Testis (tissue), 5 donors: ENCODE measurements at places on chromosomes 6 and 20. TPM values are rescaled to one million over a fixed set of nuclear protein-coding genes. Genes with fewer than 3 reads are reported as not detected.

DNA sequence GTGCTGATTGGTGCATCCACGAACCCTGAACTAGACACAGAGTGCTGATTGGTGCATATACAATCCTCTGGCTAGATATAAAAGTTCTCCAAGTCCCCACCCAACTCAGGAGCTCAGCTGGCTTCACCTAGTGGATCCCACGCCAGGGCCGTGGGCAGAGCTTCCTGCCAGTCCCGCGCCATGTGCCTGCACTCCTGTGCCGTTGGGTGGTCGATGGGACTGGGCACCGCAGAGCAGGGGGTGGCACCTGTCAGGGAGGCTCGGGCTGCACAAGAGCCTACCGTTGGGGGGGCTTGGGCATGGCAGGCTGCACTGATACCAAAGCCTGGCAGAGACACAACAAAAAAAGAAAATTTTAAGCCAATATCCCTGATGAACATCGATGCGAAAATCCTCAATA lies 185.4 kb upstream of the ASCC3 start:
- no peak for DNase-seq

DNA sequence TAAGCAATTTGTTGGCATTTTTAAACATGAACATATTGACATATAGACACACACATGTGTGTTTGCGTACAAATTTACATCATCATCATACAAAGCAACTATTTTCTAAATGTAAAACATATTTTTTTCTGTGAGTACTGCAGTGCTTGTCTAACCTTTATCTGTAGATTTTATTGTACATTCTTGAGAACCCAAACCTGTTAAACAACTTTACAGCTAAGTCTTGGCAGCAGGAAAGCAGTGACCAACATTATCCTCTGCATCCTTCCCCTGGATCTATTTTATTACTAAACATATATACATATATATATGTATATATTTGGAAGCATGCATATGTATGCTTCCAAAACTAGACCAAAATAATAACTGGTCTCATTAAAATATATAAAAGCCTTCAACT lies 10.4 kb upstream of the PLCB1 start:
- DNase-seq = no peak

DNA sequence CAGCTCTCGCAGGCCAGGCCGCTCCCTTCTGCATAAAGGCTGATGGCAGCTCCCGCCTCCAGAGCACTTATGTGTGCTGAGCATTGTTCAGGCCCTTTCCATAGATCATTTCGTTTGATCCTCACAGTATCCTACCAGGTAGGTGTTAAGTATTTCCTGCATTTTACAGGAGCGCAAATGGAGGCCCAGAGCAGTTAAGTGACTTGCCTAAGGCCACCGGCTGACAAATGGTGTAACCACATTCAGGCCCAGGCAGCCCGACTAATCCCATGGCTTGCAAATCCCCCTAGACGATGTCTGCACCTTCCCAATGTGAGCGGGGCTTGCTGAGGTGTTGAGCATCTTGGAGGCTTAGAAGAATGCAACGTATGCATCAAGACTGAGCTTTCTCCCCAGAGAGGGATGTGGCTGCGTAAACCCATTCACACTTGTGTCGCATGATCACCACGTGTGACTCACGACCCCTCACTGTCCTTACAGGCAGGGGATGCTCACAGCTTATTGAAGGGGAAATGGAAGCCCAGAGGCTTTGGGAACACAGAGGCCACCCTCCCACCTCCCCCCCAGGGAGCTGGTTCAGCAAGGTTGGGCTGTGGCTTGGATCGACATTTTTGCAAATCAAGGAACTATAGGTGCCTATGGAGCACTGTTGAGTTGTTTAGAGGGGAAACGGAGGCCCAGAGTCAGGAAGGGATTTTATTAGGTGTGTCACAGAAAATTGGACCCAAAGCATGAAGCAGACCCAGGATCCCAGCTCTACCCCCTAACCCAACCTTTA lies 7.0 kb downstream of the BPIFB2 start:
- DNase-seq = no peak

- DNase-seq = no peak
Measured at GRCh38 chr6:119728220-119728750, 378.7 kb upstream of the MAN1A1 start.

GRCh38 chr6:165967810-165968407 lies 199.7 kb downstream of the TBXT start:
- no peak for DNase-seq

GRCh38 chr6:119493980-119494379 lies 144.4 kb upstream of the MAN1A1 start:
- DNase-seq = no peak

GRCh38 chr20:63567386-63568169 lies 6.5 kb downstream of the HELZ2 start:
- no peak for DNase-seq

DNA sequence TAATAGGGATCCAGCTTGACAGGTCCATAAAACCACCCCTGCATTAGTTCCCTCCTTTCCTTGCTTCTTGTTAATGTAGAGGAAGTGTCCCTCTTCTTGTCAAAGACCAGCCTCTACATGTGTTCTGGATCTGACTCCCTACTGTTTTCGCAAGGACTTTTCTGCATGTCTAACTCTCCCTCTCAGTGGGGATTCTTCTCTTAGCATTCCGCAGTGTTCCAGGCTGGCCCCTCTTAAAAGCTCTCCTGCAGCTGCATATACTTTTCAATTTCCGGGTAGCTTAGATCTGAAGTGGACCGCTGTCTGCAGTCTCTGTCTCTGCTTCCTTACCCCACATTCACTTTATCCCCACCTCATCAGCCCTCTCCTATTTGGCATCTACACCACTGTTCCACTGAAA lies 96.1 kb upstream of the MAN1A1 start:
- DNase-seq = no peak

DNA sequence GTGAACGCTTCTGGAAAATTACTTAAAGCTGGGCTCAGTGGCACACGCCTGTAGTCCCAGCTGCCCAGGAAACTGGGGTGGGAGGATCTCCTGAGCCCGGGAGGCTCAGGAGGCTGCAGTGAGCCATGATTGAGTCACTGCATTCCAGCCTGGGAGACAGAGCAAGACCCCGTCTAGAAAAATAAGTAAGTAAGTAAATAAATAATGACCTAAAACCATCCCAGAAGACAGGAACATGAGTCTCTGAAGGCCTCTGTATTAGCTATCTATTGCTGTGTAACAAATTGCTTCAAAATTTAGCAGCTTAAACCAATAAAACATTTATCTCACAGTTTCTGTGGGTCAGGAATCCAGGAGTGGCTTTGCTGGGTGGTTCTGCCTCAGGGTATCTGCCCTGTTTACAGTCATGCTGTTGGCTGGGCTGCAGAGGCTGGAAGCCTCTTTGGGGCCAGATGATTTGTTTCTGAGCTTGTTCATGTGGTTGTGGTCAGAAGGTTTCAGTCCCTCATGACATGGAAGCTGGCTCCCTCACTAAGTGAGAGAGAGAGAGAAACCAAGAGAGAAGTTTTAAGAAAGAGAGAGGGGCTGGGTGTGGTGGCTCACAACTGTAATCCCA lies 48.4 kb upstream of the NCOA3 start:
- no peak for DNase-seq

DNA sequence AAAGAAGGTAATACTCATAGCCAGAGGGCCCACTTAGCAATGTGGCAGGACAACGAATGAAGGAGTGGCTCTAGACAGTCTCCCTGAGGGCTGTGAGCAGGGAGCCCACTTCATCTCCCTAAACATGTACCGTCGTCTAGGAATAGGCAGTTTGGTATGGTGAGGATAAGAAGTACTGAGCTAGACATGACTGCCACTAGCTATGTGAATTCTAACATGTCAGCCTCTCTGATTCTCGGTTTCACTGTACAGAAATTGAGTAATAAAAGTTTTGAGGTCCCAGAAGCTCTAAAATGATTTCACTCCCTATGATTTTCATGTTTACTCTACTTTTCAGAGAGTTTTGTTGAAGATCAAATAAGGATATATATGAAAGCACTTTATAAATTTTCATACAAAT lies 107.1 kb downstream of the AHI1 start:
- no peak for DNase-seq

DNA sequence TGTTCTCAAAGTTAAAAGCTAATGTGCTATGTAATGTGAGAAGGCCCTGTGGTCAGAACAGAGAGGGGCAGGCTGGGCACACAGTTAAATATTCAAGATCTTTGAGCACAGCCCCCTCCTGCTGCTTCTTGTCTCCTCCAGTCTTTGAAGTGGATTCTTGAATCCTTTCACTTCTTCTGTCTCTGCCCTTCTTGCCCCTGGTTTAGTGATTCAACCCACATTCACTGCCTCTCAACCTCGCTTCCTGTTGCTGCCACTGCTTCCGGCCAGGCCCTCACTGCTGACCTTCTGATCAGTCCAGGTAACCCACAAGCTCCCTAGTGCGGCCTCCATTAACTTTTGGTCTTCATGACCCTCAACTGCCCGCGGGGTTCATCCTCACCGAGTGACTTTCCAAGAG lies 417.3 kb upstream of the NOX3 start:
- DNase-seq = no peak

DNA sequence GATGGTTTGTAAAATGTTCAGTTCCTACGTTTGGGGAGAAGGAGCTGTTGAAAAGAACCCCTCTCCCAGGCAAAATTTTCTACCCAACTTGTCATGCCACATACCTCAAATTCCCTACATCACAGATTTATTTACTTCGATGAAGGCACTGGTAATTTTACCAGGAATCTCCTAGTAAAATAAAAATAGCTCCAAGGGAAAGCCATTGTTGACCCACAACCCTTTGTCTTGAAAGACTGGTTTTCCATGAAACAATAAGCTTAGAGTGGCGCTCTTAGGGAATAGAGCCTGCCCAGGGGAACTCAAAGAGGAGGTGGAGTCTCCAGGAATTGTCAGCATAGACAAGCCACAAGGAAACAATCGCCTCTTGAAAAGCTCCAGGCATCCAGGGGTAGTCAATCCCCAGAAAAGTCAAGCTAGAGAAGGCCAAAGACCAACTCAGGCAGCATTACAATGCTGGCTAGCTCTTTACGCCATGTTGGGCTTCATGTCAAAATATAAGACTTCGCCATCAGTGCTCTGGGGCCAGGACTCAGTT lies 99.2 kb upstream of the RREB1 start:
- no peak for DNase-seq

- DNase-seq = no peak
Measured at GRCh38 chr20:34850969-34851368, 21.7 kb downstream of the GGT7 start.

DNA sequence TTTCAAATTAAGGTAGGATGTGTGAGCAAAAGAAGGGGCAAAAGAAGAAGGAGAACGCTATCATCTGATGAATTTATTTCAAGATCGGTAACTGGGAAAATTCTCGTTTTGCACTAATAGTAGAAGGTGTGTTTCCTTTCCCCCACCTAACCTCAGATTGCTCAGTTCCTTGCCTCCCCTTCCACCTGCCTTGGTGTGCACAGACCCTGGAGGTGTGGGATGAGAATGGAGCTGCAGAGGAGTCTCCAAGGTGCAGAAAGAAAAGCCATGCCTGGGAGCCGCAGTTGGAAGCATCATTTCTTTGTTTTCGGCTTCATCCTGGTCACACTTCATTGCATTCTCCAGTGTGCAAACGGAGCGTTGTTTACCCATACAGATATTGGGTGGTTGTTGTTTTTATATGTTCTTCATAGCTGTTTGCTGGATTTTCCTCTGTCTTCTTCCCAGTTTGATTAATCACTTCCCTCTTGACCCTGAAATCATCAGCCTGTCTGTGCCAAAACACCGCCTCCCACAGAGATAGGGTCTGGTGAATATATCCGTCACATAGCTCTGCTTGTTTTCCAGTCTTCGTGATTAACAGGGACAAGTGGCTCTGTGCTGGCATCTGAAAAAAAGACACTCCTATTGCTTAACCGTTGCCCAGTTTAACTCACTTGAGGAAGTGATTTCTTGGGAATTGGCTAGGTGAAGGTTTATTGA lies 40.2 kb upstream of the NEDD9 start:
- DNase-seq = peak; percentile 45

GRCh38 chr20:52683761-52684160 lies 288.4 kb upstream of the TSHZ2 start:
- no peak for DNase-seq

GRCh38 chr20:1894471-1894950 lies 696 bp upstream of the SIRPA start:
- peak; percentile 56 for DNase-seq

DNA sequence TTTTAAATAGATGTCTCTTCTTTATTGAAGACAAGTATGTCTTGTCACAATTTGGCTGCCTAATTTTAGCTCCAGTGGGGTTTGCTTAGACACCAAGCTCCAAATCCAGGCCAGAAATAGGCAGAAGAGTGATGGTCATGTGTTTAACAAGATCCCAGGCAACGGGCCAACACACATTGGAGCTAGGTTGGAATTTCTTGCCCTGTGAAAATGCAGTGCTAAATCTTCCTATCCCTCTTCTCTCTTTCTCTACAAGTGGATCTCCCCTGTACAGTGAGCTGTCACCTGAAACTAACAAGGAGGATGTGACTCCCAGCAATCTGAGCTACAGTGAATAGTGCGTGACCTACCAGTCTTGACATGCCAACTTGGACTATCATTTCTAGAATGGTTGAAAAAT lies 65.3 kb upstream of the VGLL2 start:
- DNase-seq = no peak

GRCh38 chr6:52507557-52508260 lies 69.2 kb downstream of the TRAM2 start:
- DNase-seq = no peak

DNA sequence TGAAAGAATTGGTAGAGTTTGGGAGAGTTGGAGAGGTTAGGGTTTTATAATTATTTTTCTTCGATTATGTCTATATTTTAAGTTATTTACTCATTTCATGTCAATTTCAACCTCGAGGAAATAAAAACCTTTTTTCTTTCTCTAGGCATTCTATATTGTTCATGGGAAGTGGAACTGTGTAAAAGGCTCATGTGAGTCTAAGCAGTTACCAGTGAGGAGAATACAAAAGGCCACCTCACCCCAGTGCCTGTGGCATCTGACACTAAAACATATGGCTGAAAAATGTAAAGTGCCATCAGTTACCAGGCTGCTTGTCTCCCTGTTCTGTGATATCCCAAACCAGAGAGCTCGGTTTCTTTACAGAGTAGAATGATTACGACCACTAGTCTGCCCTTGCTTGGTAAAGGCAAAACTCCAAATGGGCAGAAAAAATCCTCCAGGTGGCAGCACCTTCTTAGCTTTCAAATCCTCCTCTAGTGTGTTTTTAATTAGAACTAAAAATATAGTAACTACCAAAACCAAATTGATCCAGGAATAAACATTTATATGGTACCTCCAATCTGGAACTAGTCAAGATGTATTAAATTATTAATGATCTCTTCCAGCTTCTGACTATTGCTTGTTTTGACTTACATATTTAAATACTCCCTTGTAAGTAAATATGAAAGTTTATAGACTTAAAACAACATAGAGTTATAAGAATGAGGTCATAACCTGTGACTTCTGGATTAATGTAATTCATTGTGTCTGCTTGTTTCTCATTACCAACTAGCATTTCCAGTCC lies 122.6 kb upstream of the MCHR2 start:
- DNase-seq = peak; percentile 67

GJA10 gene
- total RNA-seq = not detected

LHFPL5 gene
- 0.24 TPM for total RNA-seq

PTK7 gene
- 58.8 TPM for total RNA-seq

MTO1 gene
- 35.4 TPM for total RNA-seq

TCP11 gene
- total RNA-seq = 639 TPM

NOX3 gene
- not detected for total RNA-seq

TREML2 gene
- total RNA-seq = 1.8 TPM

EBF4 gene
- 7.4 TPM for total RNA-seq

LAMA2 gene
- total RNA-seq = 56.0 TPM
